Right lung (tissue), 10 donors: ENCODE measurements at places on chromosomes 7 and 10. TPM values are rescaled to one million over a fixed set of nuclear protein-coding genes. Genes with fewer than 3 reads are reported as not detected.

DNA sequence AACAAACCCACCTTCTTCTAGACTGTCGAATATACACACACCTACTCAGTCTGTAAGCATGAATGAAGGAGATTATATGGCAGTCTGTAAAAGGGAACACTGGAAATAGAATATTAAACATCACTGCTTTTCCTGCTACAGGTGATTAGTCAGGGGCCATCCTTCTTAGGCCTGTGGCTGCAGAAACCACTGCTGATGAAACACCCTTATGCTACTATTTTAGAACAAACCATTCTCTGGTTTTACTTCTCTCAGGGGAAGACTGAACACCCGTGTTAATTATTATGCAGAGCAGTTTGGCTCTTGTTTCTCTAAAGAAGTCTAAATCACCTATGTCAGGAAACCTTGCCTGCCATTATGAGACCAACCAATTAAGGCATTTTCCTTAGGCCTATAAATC is 351.1 kb upstream of the KLF6 start:
- no peak for DNase-seq

GRCh38 chr7:44561962-44562621 is 11.6 kb downstream of the DDX56 start:
- no peak for DNase-seq

DNA sequence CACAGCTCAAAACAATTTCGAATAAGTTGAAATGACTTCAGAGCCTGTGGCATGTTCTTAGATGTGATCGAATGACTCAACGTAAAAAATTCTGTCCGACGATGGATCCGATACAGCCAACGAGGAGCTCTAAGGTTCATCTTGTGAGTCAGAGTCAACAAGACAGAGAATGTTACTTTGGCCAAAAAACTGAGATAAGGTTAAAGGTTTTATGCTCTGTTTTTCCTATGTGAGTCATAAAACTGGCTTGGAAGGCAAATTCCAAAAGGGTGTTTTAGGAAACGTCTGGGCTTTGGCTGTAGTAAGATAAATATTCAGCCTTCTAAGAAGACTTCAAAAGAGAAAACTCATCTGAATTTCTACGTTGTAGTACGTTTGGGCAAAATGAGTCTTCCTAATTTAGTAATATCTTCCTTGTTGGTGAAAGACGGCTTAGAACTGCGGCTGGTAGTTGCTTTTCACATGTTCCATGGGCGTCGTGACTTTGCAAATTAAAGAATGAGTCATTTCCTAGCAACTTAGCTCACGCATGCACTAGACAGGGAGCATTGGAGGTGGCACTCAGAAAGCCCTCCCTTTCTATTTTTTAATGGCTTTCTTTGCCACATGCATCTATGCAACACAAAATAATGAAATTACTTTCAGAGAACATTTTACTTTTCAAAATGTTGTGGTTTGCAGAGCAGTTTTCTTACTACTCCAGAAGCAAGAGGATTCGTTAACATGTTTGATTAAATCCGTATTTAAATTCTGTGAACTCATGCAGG is 28.2 kb downstream of the PFKP start:
- peak; percentile 44 for DNase-seq

GRCh38 chr7:156230576-156230975 is 410.0 kb upstream of the RNF32 start:
- no peak for DNase-seq

- DNase-seq = no peak
Measured at GRCh38 chr10:54131833-54132232, 669.2 kb downstream of the PCDH15 start.

DNA sequence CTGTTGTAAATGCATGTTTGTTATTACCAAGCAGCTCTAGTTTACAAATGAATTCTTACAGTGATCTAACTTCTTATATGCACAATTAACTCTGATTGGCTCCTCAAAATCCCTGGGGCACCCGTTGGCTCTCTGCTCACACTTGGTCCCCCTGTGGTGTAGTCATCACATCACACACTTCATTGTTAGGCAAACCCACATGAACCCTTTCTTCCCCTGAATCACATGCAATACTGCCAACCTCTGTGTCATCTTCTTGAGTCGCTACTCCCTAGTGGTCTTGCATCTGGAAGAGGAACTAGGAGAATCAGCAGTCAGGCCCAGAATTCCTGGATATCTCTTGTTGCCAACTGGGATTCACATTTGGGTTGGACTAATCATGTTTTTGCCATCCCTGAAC is 73.1 kb downstream of the CD36 start:
- no peak for DNase-seq

- no peak for DNase-seq
Measured at GRCh38 chr7:157272351-157273207, 64.2 kb upstream of the DNAJB6 start.

DNA sequence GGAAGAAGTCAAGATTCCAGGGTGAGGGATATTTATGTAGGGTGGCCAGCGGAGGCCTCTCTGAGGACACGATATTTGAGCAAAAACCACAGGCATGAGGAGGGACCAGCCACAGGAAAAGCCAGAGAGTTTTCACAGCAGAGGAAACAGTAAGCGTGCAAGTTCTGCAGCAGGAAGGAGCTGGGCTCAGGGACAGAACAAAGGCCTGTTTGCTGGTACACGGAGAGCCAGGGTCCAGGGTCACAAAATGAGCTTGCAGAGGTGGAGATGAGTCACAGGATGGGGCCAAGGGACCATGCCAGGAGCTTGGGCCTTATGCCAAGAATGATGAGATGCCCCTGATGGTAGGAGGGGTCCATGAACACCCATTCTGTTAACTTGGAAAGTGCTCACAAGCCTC is 283.5 kb downstream of the PLXNA4 start:
- DNase-seq = no peak

DNA sequence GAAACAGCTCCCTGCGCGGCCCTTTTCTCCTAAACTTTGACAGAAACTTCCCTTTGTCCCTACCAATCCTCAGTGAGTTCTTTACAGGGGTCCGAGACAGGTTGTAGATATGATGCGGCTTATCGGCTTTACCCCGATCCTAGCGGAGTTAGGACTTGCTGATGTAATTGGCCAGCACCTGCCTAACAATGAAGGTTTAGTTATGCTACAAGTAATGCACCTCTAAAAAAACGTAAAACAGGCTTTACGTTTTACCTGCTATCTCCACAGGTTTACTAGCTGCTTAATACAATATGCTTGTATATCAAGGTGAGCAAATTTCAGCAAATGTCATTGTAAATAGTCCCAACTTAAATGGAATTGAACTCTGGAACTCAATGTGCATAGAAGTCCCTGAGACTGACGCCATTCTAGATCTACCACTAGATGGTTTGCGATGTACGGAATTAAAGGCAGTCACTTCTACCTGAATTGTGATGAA is 697 bp upstream of the SNX13 start:
- DNase-seq = peak; percentile 11

- DNase-seq = no peak
Measured at GRCh38 chr7:66359656-66360211, 154.6 kb downstream of the TPST1 start.

GRCh38 chr7:27210441-27211083 is 10.7 kb upstream of the HOXA13 start:
- no peak for DNase-seq

- no peak for DNase-seq
Measured at GRCh38 chr10:86979977-86980448, 11.7 kb downstream of the ADIRF start.

- DNase-seq = no peak
Measured at GRCh38 chr10:37856881-37857286, 526 bp downstream of the ZNF248 start.

DNA sequence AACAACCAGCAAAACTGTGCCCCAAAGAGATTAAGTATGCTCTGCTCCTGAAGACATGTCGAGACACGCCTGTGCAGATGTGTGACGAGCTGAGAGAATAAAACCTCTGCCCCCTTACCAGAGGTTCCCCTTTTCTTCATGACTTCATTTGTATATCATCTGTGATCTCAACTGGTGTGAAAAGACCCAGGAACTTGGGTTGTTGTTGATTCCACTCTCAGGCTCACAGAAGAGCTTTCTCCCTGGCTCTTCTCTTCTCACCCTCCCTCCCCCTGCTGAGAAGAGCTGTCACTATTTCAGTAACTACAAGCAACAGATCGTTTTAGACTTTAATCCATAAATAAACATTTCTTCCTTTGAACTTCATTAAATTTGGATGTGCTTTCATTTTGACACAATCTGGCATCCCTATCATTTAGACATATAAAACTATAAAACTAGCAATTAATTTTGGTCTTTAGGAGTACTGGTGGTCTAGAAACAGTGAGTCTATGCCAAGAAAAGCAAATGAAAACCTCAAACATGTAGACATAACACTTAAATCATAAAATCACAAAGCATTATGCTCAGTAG is 179.3 kb upstream of the FZD8 start:
- peak; percentile 41 for DNase-seq

DNA sequence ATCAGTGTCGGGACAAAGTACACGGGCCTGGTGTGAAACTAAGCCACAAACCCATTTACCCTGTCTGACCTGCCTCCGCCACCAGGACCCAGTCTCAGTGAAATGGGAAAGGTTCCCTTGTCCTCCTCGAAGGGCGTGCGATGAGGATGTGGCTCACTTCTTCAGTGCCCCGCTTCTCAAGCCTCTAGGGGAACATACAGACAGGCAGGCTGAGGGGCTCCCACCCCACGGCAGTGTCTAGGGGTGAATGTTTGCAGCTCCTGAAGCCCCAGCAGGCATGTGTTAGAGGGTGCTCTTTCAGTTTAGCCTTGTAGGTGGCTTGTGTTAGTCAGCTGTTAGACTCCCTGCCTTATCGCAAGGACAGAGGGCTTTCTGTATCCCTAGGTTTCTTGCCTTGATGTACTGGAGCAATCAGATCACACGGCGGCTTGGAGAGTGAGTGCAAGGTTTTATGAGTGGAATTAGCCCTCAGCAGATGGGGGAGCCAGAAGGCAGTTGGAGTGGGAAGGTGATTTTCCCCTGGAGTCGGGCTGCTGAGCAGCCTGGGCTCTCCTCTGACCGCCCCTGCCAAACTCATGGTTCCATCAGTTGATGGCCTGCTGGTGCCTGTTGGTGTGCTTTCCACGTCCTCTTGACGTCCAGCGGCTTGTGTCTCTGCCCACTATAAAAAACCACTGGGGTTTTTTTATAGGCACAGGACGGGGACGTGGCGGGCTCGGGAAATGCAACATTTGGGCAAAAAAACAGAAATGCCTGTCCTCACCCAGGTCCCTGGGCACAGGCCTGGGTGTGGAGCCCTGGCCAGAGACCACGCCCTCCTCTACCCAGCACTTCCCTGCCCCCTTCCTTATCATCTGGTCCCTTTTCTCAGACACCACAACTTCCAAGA is 759 bp downstream of the NUDT1 start:
- no peak for DNase-seq

DNA sequence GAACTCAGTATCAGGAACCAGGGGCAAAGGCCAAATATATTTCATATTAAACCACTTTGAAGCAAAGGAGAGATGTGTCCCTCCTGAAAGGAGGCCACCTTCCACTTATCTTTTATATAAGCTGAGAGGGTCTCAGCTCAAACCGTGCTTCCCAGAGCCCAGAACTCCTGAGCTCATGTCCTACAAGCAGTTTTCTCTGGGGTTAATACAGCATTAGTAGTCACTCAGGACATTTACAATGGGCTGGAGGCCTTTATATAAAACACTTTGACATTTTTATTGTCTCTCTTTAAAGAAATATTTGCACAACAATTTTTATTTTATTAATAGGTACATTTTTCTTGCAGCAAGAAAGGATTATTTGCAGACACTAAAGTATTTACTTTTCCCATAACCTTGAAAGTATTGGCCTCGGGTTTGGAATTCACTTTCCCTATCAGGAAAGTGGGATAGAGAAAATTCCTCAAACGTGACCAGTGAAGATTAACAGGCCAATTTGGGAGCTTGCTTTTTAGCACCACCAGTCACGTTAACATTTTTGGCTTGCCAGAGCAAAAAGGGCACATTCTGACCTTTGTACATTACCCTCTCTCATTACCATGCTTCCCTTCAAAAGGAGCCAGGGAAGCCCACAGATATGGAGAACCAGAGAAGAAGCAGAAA is 464.9 kb upstream of the NRP1 start:
- no peak for DNase-seq

- no peak for DNase-seq
Measured at GRCh38 chr10:33927347-33927746, 592.9 kb upstream of the NRP1 start.

The PRPS1L1 gene
- polyA plus RNA-seq = not detected

The ECHS1 gene
- polyA plus RNA-seq = 67.2 TPM

The ZNF777 gene
- polyA plus RNA-seq = 16.0 TPM

The ATOH7 gene
- 0.27 TPM for polyA plus RNA-seq

The ARHGAP19 gene
- polyA plus RNA-seq = 30.1 TPM

The CLDN3 gene
- polyA plus RNA-seq = 20.3 TPM

The SLC13A4 gene
- 5.3 TPM for polyA plus RNA-seq

The CCM2 gene
- 36.6 TPM for polyA plus RNA-seq

The CABCOCO1 gene
- polyA plus RNA-seq = 6.4 TPM

The IKZF1 gene
- 2.2 TPM for polyA plus RNA-seq
